ENCODE measurements at places on chromosomes 16 and 17.

DNA sequence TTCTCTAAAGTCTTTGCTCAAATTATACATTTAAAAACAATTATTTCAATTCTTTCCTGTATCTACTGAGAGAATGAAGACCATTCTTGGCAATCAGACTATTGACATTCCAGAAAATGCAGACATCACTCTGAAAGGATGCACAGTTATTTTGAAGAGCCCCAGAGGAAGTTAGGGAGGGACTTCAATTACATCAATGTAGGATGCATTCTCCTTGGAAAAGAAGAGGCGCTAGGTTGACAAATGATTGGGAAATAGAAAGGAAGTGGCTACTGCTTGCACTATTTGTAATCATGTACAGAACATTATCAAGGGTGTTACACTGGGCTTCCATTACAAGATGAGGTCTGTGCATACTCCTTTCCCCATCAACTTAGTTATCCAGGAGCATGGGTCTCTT, 74.3 kb downstream of the SSH2 start:
- DNase-seq = no peak

DNA sequence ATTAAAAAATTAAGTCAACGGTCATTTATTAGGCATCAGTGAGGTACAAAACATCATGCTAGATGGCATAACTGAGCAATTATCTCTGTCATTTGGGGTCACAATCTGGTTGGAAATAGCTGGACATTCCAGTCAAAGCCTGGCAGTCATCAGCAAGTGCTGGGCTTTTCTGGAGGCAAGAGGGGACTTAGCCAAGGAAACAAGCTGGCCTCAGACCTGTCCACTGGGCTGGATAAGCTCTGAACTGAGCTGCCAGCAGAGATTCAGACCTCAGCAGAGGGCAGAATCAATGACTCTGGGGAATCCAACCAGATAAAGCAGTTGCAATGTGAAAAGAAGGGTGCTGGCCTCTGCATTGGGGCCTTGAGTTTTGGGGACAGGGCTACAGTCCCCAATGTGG, 161.9 kb upstream of the NOL11 start:
- no peak for DNase-seq

DNA sequence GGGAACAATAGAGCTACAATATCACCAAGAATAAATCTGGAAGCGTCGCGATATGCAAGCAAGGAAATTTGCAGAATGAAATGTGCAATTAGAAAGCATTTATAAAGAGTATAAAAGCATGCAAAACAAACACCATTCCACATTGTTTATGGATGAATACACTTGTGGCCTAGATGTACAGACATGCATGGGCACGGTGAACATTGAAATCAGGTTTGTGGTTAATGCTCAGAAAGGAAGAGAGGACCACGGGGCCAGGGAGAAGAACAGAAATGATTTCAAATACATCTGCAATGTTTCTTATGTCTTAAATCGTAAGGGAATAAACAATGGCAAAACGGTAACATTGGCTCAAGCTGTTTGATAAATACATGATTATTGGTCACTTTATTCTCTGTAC, 235.9 kb downstream of the FOXL1 start:
- DNase-seq = no peak

DNA sequence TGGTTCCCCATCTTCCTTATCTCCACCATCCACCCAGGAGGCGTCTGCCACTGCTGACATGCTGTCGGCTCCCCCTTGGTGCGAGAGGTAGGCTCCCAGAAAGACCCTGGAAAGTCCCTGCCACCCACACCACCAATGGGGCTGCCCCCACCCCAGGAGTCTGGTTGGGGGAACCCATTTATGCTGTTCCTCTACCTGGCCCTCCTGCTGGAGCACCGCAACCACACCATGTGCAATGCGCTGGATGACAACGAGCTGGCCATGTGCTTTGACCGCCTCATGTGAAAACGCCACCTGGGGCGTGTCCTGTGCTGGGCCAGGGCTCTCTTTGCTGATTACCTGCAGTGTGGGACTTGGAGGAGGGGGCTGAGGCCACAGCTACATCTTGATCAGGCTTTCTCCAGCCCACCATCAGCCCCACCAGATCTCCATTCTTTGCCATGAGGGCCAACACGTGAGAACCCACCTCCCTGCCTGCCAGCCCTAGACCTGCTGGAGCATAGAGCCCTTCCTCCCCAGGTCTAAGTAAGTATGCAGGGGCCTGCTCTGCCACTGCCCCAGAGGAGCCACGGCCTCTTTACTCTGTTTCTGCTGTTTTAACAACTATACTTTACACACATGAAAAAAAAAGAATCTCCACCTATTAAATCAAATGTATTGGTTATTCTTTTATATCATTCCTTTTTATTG, 7.9 kb upstream of the ALDH3A1 start:
- DNase-seq = no peak

GRCh38 chr17:50470426-50470825, 1.7 kb upstream of the CHAD start:
- DNase-seq = peak; percentile 23

GRCh38 chr16:22648941-22649340, 138.2 kb downstream of the NPIPB5 start:
- no peak for DNase-seq

- no peak for DNase-seq
Measured at GRCh38 chr17:51803161-51803560, 355.4 kb downstream of the CA10 start.

DNA sequence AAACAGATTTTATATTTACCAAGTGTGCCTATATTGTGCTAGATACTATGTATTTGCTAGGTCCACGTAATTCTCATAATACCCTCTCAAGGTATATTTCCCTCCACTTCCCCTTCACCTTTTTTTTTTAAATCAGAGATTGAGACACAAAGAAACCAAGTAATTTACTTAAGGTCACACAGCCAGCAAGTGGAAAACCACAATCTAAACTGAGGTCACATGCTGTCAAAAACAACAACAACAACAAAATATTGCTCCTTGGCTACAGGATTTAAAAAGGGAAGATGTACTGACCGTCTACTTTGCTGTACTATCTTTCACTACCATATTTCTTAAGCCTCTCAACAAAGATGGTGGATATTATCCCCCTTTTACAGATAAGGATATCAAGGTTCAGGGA, 15.8 kb downstream of the BLMH start:
- DNase-seq = no peak
